ENCODE measurements at places on chromosomes 6 and 20.

- DNase-seq = no peak
These were observed 181.2 kb upstream of the PMEPA1 start for GRCh38 chr20:57891014-57891413.

GRCh38 chr6:3805448-3806123, 43.6 kb upstream of the FAM50B start:
- DNase-seq = no peak

- no peak for DNase-seq
These were observed at the start of gene SYNDIG1 for GRCh38 chr20:24469116-24469893. Gene SYNDIG1 (plus strand): TSS chr20:24469629. CDS start chr20:24543098, 73,469 bp downstream.

DNA sequence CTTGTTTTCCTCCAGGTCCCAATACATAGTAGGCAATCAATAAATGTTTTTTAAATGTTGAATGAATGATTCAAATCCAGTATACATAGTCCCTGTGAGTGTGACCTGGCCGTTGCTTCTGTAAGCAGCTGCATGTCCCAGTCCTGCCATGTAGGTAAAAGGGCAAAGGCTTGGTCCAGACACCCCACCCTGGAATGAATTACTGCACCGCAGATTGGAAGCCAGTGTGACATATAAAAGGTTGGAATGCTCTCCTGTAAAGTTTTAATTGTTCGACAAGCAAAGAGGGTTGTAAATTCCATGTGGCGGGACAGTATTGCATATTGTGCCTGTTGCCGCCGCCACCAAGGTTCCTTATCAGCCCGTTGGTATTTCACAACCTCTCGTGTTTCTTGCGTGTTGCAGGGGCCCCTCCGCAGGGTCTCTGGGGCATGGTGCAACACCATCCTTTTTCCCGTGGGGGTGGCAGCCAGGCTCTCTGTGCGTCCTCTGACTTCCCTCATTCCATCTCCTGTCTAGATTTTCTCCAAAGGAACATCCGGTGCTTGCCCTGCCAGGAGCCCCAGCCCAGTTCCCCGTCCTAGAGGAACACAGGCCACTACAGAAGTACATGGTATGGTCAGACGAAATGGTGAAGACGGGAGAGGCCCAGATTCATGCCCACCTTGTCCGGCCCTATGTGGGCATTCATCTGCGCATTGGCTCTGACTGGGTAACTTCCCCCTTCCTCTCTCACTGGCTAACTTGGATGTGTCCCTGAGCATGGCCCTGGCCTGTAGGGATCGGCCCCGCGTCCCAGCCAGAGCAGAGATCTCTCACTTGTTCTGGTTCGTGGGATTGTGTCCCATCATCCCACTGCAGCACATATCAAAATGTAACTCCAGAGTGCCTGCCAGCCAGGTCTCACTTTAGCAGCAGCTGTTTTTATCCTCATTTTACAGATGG, 20.3 kb downstream of the POFUT1 start:
- DNase-seq = peak; percentile 87

GRCh38 chr6:136526196-136526930, 23.9 kb downstream of the MAP7 start:
- no peak for DNase-seq
